ENCODE measurements at places on chromosomes 2 and 18.

- no peak for DNase-seq
These were observed 122.3 kb downstream of the CHST9 start for GRCh38 chr18:27062802-27063201.

DNA sequence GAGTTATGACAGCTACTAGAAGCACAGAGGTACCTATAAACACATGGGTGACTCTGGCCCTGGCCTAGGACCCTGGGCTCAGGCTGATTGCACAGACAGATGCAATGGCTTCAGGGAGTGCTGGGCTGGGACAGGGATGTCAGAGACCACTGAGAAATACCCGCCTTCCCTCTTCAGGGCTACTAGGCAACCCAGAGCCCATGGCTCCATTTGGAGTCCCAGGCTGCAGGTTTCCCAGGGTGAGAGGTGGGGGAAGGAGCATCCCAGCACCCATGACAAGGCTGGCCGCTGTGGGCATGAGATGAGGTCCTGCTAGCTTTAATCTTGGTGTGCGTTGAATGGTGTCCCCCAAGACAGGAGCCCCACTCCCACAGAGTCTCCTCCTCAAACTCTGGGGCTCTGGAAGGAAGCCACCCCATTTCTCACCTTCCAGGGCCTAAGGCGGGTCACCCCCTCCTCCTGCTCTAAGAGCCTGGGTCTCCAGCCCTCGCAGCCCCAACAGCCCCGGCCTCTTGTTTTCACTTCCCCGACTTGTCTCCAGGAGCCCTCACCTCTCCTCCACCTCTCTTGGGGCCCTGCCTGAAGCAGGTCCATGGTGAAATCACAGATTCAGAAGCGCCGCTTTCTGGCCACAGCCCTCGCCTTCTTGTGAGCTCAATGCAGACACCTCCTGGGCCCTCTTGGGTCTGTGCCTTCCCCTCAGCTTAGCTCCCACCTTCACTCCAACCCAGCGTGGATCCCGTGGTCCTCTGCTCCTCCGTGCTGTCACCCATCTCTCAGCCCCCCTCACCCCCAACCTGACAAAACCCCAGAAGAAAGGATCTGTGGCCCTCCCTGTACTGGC is 41.4 kb downstream of the EMX1 start:
- no peak for DNase-seq

DNA sequence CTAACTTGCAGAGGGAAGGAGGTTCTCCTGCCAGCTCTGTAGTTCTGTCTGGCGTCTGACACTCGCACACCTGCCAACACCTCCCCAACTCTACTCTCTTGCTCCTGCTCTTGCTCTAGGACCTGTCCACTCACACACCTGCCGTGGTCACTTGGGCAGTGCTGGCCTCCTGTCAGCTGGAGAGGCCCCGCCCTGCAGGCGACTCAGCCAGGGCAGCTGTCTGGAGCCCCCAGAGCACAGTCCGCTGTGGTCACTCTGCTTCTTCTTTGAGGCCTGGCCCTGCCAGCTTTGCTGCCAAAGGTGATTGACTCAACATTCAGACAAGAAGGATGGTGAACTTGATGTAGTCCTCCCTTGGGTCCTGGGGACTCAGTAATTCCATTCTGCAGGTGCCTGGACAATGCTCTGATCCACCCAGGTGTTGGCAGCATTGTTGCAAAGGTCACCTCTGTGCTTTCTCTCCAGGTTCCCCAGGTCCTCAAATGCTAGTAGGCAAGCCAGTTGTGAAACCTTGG is 18.7 kb downstream of the TPO start:
- DNase-seq, result no peak

DNA sequence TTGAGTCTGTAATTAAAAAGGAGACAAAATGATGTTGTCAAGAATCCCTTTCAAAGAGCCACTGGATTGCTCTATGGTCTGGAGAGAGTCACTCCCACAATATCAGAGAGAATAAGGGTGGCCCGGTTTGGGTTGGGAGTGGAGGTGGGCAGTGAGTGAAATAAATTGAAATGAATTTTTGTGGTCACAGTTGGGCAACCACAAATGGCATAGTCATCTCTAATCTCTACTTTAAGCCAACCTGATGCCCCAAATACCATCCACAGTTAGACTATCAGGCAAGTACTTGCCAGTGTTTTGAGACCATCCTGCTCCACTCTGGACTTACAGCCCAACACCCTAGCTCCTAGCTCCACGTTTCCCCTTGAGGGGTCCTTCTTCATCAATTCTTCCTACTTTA is 559.7 kb downstream of the BCL11A start:
- DNase-seq, result no peak

GRCh38 chr2:96913398-96914202 is 43.7 kb upstream of the SEMA4C start:
- no peak for DNase-seq

DNA sequence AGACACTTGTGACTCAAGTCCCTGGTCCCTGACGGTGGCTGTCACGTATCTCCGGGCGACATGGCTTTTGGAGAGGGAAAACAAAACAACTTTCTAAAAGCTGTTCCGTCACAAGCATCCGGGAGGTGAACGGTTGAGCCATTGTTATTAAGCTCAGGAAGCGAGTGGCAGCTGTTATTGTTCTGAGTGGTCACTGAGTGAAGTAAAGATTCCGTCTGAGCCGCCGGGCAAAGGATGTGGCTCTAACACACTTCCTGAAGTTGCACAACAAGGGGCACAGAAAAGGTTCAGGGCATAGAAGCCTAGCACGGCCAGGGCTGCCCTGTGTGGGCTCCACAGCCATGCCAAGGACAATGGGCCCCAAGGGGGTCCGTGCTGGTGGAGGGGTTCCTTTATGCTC is 24.3 kb downstream of the INPP5D start:
- DNase-seq, result no peak

GRCh38 chr2:54457323-54458023 is 1.3 kb downstream of the SPTBN1 start:
- DNase-seq, result peak; percentile 50

- DNase-seq, result no peak
These were observed 10.9 kb downstream of the MTERF4 start for GRCh38 chr2:241091201-241091600.

DNA sequence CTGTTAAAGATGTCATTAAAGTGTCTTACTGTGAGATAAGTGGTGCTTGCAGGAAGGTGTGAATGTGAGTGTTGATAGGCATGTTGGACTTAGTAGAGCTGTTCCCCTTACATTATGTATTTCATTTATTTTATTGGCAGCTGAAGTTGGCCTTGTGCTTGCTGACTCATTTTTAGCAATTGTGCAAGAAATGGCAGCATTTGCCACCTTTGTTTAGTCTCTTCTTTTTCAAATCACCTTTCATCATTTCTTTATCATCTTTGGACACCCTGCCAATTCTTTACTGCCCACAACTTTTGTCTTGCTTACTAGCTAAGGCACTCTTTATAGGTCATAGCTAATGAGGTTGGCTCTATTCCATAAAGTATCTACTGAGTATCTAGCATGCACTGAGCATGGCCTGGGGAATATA is 130.3 kb upstream of the LYPD6 start:
- DNase-seq, result peak; percentile 26

DNA sequence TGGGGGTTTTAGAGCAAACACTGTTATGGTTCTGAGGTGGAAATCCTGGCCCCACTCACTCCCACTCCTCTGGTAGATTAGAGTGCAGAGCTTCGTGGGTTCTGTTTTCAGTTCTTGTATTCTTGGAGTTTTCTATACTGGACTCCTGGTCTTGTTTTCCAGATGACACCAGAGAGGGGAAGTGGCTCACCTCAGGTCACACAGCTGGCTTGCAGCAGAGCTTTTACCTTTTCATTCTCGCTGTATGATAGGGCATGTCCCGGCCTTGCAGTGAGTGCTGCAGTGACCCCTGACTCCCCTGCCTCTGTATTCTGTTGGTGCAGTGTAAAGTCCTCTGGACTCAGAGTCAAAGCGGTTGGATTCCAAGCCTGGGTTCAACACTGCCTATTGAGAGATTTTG is 148.9 kb upstream of the MEX3C start:
- DNase-seq, result no peak

DNA sequence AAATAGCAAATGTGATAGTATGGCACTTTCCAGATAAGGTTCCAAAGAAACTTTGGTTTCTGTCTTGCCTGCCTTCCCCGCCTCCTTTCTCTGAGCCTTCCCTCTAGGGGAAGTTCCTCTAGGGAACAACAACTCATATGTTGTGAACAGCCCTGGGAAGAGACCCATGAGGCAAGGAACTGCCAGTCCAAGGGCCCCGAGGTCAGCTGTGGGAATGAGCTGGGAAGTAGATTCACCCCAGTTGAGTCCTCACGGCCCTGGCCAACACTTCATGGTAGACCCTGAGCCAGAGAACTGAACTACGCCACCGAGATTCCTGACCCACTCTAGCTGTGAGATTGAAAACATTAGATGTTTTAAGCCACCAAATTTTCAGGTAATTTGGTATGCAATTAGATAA is 154.5 kb upstream of the CCDC68 start:
- no peak for DNase-seq
